ENCODE measurements at places on chromosomes 2 and 18.

- no peak for DNase-seq
Measured at GRCh38 chr2:154207288-154208047, 335.7 kb downstream of the GALNT13 start.

GRCh38 chr2:229118927-229119326 is 152.2 kb downstream of the PID1 start:
- no peak for DNase-seq

DNA sequence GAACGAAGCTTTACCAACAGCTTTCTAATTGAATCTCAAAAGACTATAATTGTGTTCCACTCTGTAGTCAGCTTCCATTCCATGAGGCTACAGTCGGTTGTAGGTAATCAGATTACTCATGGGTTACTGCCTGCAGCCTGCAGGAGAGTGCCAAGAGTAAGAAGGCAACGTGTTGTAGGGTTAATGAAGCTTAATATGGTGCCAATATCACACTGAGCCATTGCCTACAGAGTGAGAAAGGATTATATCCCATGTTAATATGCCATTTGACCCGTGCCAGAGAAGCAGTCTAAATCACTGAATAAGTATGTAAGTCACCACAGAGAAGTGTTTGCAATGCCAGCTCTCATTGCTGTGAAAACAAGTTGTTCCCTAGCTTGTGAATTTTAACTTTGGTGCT is 734.5 kb upstream of the ACVR2A start:
- DNase-seq = no peak

DNA sequence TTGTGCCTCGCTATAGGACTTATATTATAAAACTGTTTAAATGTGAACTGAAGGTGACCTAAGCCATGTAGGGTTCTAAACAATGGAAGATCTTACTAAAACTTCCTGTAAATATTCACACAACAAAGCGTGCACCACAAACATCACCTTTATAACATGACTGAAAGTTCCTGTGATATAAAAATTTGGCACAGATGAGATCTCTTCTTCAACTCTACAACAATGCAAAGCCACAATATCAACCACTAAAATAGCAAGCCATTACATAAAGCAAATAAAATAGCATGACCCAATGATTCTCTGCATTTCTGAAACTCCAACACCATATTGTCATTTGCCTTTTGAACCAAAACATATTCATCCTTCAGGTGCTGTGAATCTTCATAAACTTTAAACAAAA is 3.5 kb downstream of the YES1 start:
- DNase-seq = no peak

GRCh38 chr2:189127756-189128155 is 51.8 kb downstream of the COL5A2 start:
- DNase-seq = no peak

DNA sequence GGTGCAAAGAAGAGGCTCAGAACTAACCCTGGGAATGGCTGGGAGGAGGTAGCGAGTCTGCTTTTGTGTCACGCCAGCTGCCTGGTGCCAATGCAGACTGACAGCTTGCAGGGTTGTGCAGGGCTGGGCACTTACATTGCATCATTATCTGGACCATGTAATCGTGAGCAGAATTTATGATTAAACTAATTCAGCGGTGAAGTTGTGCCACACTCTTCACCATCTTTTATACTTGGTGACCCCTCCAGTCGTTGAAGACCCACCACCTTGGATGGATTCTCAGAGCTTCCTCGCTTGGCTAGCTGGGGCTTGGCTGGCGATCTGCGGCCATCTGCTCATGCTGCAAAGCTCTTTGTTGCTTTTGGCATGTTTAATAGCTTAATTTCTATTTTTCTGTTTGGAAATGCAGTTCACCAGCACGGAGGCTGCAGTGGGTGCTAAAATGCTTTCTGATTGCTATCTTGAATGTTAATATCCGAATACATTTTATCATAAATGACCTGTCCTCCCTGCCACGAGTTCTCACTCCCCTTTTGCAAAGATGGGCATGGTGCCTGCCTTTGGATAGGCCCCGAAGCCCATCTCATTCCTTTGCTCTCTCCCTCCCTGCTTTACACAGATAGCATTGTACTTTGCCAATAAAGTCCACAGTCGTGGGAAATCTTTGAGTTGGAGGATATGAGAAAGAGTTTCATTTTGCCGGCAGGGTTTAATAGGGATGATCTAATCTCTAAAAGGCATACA is 188.2 kb downstream of the PRKCE start:
- no peak for DNase-seq

DNA sequence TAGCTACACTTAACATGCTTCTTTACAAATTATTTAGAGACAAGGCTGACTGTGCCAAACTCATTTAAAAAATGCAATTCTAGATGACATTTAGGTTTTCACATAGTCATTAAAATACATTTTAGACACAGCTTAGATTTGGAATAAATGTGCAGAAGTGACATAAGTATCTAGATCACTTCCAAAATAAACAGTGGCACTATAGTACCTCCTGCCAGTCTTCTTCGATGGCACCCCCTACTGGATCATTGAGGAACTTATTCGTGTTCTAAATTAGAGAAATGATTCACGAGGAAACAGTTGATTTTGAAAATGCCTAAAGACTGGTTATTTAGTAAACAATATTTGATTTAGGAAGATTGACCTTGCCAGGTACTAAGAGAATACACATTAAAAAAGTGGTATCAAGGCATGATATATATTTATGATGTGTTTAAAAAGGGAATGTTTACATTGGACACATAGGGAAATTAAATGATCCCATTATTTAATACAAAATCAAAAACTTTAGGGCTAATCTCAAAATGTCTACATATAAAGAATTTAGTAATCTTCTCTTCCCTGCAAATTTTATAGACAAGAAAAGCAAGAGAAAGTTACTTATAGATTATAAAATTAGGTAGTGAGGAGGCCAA is 323.9 kb downstream of the XIRP2 start:
- DNase-seq = peak; percentile 24

DNA sequence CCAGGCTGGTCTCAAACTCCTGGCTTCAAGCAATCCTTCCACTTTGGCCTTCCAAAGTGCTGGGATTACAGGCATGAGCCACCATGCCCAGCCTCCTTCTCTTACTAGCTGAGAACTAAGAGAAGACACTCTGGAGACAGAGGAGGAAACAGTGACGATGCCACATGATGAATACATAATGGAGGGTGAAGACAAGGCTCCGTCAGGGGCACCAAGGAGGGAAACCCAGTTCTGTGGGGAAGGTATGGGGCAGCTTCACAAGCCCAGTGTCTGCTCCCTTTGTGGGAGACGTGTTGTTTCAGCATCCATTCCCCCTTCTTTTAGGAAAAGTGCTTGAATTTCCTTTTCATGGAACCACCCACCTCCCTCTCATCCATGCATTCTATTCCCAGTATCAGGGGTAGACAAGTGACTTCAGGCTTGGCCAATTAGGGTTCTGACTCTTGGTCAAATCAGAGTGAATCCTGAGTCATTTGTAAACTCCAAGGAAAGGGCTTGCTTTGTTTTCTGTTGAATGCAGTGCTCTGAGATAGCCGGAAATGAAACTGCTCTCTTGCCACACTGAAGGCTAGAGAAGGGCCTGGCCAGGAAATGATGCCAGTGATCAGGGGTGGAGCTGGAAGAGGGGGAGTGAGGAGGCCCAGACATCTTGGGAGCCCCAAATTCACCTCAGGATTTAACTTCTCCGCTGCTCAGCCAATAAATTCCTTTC is 23.7 kb downstream of the TMEM127 start:
- peak; percentile 76 for DNase-seq

DNA sequence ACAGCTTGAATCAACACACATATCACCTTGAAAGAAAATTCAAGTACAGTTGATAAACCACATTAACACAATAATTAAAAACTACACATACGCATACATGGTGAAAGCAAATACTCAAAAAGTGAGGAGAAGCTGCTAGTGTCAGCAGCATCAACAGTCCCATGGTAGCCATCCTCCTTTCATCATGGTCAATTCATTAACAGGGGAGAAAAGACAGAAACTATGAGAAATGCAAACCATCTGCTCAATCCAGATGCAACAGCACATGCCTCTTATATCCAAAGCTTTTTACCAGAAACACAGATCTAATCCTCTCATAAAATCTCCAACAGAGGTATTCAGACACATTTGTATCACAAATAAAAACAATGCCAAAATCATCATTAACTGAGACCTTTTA is 81.9 kb upstream of the CHRNA1 start:
- DNase-seq = no peak

DNA sequence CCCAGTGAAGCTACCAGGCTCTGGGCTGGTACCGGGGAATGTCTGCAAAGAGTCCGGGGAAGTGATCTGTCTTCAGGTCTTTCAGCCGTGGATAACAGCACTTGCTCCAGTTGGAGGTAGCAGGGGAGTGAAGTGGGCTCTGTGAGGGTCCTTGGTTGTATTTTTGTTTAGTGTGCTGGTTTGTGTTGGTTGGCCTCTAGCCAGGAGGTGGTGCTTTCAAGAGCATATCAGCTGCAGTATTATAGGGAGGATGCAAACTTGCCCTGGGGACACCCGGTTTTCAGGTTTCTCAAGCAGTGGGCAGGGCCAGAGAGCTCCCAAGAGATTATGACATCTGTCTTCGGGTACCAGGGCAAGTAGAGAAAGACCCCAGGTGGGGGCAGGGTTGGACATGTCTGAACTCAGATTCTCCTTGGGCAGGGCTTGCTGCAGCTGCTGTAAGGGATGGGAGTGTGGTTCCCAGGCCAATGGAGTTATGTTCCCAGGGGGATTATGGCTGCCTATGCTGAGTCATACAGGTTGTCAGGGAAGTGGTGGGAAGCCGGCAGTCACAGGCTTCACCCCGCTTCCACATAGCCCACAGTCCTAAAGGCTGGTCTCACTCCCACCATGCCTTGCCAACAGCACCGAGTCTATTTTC is 34.4 kb downstream of the ACAA2 start:
- no peak for DNase-seq

GRCh38 chr2:176105078-176105729 is 1.9 kb upstream of the HOXD11 start:
- DNase-seq = no peak

GRCh38 chr18:71707400-71707799 is 836.7 kb downstream of the CBLN2 start:
- DNase-seq = no peak

GRCh38 chr2:229860334-229860733 is 61.5 kb downstream of the TRIP12 start:
- DNase-seq = no peak

DNA sequence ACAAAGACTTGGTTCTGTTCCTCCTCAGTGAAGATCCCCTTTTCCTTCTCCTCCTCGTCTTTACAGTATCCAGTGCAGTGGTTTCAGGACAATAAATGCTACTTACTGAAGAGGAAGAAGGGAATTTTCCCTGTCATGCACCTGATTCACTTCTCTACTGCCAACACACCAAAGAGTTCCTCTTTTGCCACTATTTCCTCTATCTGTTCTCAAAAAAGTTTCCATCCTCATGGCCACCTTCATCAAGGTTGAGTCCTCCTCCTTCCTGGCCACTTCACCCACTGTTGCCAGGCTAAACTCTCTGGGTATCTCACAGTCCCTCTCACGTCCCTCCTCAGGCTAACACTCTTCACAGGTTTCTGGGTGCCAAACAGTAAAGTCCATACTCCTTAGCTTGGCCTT is 41.7 kb downstream of the PLEKHM3 start:
- no peak for DNase-seq

DNA sequence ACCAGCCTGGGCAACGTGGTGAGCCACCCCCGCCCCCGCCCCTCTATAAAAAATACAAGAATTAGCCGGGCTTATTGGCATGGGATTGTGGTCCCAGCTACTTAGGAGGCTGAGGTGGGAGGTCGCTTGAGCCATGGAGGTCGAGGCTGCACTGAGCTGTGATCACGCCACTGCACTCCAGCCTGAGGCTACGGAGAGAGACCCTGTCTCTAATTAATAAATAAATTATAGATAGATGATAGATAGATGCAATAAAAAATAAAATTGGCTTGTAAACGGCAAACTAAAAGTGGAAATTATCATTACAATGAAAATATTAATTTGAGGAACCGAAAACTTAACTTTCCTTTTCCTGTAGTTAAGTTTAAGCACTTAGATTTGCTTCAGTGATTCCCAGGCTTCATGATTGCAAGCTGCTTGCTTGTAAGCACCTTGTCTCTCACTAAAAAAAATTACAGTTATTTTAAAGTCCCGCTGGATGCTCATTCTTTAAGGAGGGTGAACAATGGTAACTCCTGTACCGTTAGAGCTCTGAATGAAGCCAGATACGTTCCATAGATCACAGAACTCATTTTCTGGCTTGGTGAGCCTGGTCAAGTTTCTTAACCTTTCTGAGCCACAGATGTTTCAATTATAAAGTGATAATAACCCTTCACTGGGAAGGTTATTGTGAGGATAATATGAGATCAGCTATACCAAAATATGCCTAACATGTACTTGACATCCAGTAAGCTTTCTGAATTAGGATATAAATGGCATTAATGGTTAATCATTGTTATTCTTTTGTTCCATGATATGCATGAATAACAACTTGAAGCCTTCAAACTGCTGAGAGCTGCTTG is 9.3 kb upstream of the NARS1 start:
- no peak for DNase-seq

DNA sequence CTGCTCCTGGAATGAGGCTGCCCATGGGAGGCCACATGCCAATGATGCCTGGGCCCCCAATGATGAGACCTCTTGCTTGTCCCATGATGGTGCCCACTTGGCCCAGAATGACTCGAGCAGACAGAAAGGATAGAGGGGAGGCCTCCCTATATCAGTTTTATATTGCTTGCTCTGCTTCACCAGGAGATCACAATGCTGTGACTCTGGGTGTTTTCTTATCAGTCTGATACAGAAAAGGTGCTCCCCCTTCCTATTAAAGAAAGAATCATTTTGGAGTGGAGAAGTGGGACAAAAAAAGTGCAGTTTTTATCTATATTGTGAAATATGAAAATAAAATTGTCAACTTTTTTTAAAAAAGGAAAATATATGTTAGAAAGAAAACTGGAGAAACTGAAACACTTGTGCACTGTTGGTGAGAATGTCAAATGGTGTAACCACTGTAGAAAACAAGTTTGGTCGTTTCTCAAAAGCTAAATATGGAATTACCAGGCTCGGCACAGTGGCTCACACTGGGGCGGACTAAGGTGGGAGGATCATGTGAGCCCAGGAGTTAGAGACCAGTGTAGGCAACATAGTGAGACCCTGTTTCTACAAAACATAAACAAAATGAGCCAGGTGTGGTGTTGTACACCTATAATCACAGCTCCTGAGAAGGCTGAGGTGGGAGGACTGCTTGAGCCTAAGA is 21.8 kb downstream of the LPIN2 start:
- no peak for DNase-seq

GRCh38 chr2:148754864-148755263 is 110.3 kb downstream of the EPC2 start:
- DNase-seq = no peak

GRCh38 chr18:57431002-57431382 is 4.2 kb upstream of the ONECUT2 start:
- no peak for DNase-seq

DNA sequence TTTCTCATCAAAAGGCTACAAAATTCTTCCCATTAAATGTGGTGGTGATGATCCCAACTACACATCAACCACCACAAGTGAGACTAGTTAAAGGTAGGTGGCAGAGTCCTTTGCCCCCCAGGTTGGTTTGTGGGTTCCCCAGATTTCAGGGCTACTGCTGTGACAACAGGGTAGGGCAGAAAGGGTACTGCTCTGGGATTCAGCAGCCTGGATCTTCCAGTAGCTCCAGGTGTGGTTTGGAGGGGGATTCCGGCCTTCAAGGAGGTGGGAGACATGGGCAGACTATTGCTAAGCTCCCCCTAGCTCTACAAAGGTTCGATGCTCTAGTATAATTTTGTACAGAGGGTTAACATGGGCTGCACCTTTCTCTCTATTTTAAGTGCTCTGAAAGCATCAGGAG is 74.9 kb upstream of the FZD5 start:
- no peak for DNase-seq
